ENCODE measurements at places on chromosomes 7 and 10.

GRCh38 chr7:117011419-117012260, 58.3 kb downstream of the ST7 start:
- DNase-seq, result no peak

DNA sequence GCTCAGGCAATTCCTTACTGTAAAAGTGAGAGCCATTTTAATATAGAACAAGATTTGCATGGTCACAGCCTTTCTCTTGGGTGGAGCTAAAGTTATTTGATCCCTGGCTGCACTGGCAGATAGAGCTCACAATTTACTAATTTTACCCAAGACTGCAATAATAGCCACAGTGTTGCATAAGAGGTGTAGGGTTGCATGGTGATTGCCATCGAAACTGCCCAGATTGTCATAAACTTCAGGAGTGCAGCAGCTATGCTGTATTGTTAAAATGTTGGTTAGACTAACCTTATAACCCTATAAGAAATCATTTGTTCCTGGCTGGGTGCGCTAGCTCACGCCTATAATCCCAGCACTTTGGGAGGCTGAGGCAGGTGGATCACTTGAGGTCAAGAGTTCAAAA, 50.0 kb downstream of the VCL start:
- DNase-seq, result no peak

- DNase-seq, result peak; percentile 53
Measured at GRCh38 chr7:132705146-132705545, 128.9 kb upstream of the PLXNA4 start.

GRCh38 chr7:99752356-99752755, 17.4 kb upstream of the CYP3A7 start:
- DNase-seq, result no peak

- no peak for DNase-seq
Measured at GRCh38 chr10:29120216-29120615, 168.7 kb upstream of the LYZL1 start.

DNA sequence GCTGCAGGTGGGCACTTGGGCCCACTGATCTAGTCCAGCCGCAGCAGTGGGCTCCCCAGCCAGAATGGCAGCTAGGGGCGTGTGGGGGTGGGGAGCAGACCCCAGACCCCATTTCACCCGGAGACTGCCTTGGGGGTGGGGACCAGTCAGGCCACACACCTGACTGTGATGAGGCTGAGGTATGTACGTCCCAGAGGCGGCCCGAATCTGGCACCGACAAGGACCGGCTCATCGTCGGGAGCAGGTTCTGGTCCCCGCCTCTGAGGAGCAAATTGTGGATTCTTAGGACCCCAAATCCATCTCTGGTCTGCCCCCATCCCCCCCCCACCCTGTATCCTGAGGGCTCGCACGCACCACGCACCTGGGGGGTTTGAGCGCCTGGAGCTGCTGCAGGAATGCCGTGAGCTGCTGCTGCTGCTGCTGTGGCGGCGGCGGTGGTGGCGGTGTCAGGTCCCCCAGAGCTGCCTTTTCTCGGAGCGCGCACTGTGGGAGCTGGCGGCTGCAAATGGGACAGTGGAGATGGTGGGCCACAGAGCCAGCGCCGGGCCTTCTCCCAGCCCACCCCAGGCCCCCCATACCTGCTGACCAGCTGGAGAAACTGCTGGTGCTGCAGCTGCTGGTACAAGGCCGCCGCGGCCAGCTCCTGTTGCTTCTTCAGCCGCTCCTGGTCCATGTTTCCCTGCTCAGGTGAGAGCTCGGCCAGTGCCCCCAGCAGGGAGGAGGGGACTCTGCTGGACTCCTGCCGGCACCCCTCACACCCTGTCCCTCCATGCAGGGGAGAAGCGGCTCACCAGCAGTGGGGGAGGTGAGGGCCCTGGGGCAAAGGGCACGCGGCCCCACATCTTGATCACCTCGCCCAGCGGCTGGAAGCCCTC, 10.2 kb downstream of the GIGYF1 start:
- DNase-seq, result no peak

All from Jurkat, Clone E6-1 (cell line).